ENCODE measurements at places on chromosomes 6 and 20.

GRCh38 chr6:13655700-13656099 lies 40.6 kb downstream of the NOL7 start:
- DNase-seq = no peak

- no peak for DNase-seq
These were observed 5.2 kb downstream of the PRSS35 start for GRCh38 chr6:83517500-83517899.

- no peak for DNase-seq
These were observed 44.1 kb downstream of the SAMD3 start for GRCh38 chr6:130178692-130179091.

DNA sequence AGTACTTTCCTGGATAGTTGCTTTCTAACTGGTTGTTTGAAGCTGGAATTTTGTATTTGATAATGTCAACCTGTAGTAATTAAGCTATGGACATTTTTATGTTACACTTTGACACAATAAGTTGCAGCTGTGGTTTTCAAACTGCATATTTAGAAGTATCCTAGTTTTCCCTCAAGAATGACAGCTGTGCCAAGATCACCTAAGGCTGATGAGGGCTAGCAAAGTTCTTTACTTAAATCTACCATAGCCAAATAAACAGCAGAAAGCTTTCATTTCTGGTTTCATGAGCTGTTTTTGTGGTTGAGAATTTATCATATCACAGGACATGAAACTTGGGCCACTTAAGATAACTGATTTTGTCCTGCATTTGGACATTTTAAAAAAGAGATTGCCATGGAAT lies 30.6 kb downstream of the FAM229B start:
- no peak for DNase-seq

- no peak for DNase-seq
These were observed 116.4 kb downstream of the HUS1B start for GRCh38 chr6:540490-540889.

- DNase-seq = no peak
These were observed 17.5 kb upstream of the SYNCRIP start for GRCh38 chr6:85660181-85660611.

DNA sequence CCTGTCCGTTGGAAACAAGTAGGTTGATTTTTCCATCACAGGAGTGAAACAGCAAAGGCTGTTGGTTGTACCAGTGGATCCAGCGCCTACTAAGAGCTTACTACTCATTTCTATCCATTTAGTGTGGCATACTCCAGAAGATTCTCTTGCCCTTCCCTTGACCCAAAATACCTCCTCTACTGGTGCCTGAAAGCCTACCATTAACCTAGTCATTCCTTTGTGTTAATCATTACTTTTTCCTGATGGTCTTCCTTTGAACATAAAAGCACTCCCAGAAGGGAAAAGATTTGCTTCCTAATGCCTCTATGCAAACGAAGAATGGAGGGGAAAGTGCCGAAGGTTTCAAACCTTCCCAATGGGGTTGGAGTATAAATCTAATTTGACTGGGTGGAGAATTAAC lies 123.3 kb downstream of the QRSL1 start:
- DNase-seq = no peak

DNA sequence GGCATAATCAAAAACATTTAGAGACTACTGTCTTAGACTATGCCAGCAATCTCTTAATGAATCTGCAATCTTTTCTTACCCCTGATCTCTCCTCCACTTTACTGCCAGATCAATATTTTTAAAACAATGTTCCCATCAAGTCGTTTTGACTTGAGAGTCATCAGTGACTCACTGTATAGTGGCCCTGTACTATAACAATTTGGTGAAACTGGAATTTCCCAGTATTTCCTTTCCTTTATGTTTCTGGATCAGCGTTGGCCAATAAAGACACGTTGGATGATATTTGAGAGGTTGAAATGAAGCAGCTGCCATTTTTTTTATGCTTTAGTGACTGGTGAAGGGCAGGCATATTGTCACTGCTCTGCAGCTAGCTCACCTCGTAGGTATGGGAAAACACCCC lies 10.1 kb upstream of the SMIM13 start:
- no peak for DNase-seq

DNA sequence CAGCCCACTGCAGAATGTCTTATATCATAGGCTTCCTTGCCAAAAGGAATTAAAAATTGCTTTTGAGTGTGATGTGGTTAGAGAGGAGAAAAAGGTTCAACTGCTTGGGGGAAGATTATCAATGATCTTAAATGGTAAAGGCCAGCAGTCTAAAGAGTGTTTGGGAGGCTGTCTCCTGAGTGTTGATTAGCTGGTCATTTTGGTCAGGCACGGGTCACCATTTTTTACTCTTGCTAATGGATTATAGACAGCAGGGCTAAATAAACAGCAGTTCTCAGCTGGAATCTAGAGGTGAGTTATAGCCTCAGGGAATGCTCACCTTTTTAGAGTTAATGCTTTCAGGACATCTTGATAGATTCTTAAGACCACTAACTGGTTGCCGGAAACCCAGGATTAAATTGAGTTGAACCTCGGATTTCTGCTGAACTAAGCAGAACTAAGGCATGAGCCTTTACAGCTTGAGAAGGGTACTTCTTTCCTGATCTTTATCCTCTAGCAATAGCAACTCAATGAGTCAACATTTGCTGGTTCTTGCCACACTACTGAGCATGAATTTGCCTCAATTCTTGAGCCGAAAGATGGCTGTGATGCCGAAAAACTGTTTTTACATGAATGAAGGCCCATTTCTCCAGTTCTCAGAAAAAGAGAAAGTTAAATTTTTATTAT lies 120.4 kb downstream of the LRRC1 start:
- DNase-seq = no peak

GRCh38 chr20:43844778-43845614 lies 69.7 kb upstream of the TOX2 start:
- no peak for DNase-seq

DNA sequence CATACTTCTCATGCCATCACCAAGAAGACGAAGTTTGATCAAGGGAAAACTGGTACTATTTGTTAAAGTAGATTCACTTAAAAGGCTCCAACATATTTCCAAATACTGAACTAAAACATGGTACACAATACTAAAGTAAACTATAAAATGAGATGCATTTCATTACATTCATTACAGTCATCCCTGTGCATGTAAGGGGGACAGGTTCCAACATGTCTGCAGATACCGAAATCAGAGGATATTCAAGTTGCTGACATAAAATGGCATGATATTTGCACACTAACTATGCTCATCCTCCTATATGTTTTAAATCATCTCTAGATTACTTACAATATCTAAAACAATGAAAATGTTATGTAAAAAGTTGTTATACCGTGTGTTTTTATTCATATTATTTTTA lies 893.9 kb upstream of the MANEA start:
- no peak for DNase-seq

DNA sequence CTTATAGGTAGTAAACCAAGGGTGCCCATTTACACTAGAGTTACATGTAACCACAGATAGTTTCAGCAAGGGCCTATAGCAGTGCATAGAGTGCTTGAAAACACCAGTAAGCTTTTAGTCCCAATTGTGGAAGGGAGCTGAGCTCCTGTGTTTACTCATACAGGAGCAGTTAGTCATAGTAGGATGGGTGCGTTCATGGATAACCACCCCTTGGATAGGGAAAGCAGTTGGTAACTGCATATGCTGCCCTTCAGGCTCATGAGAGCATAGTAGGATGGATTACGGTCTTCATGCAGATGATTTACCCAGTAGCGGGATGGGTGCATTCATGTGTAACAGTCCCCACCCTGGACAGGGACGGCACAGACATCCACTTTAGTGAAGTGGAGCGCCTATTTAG lies 45.1 kb downstream of the OR2B6 start:
- DNase-seq = no peak

- no peak for DNase-seq
These were observed 11.6 kb downstream of the NCOA7 start for GRCh38 chr6:125802383-125802782.

DNA sequence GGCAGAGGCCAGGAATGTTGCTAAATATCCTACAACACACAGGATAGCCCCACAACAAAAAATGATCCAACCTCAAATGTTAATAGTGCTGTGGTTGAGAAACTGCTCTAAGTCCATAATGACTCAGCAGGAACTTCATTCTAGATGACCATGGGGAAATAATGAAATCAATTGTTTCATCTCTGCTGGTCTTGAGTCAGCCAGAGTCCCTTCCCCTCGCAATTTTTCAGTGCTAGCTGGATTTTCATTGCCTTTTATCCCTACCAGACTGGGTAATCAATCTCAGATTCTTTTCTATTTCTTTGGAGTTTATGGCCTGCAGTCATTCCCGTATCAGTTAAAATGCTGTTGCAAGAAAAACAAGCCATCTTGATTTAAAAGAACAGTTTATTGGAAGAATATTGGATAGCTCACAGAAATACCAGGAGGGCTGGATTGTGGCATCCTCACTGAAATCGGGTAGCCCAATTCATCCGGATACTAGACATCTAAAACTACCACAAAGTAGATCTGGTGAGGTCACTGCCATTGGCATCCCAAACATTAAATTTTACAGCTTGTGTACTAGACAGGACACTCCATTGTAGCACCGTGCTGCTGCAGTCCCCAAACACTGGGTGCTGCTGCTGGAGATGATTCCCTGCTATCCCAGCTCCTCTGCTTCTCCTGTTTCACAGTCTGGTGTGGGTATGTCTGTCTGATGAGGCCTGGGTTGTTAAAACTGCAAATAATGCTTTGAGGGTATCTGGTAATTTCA lies 30.3 kb upstream of the POPDC3 start:
- DNase-seq = no peak

GRCh38 chr20:46970937-46971630 lies 76.4 kb downstream of the EYA2 start:
- DNase-seq = no peak

DNA sequence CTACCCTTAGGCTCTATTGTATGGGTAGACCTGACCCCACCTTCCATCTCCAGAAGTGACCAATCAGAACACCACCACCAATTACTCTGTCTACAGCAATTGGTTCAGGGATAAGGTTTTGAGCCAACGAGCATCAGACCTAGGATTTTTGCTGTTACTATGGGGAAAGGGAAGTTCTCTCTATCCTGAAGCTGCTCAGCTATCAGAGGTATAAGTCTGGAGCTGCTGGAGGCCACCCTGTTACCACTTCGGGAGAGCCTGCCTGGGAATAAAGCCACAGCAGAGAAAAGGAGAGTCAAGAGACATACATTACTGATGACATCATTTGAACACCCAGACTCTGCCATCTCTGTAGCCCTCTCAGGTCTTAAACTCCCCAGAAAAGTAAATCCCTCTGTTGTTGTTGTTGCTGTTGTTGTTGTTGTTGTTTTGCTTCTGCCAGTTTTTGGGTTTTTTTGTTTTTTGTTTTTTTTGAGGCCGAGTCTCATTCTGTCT lies 94.5 kb downstream of the PREX1 start:
- DNase-seq = no peak

GRCh38 chr6:79684876-79685275 lies 53.7 kb downstream of the SH3BGRL2 start:
- DNase-seq = no peak

GRCh38 chr20:48791014-48791413 lies 36.8 kb downstream of the PREX1 start:
- no peak for DNase-seq

GRCh38 chr6:161303628-161304340 lies 29.9 kb upstream of the AGPAT4 start:
- no peak for DNase-seq

GRCh38 chr6:42001506-42001905 lies 48.8 kb upstream of the TAF8 start:
- no peak for DNase-seq

GRCh38 chr6:130359736-130360135 lies 6.1 kb upstream of the TMEM200A start:
- no peak for DNase-seq

- DNase-seq = no peak
These were observed 2.5 kb downstream of the AKIRIN2 start for GRCh38 chr6:87699576-87699975.

GRCh38 chr6:97914912-97915311 lies 631.9 kb upstream of the MMS22L start:
- no peak for DNase-seq

DNA sequence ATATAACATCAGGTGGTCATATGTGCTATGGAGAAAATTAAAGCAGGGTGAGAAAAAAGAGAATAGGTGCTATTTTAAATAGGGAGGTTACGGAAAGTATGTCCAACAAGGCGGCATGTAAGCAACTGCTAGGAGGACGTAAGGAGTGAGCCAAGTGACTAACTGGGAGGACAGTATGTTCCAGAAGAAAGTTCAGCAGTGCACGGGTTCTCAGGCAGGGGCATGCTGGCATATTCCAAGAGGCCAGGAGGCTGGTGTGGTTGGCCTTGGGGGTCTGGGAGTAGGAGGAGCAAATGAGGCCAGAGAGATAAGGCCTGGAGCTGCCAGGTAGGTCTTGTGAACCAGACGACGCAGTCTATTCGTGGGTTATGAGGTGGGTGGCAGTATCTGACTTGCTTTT lies 112.4 kb downstream of the ARMC2 start:
- no peak for DNase-seq

DNA sequence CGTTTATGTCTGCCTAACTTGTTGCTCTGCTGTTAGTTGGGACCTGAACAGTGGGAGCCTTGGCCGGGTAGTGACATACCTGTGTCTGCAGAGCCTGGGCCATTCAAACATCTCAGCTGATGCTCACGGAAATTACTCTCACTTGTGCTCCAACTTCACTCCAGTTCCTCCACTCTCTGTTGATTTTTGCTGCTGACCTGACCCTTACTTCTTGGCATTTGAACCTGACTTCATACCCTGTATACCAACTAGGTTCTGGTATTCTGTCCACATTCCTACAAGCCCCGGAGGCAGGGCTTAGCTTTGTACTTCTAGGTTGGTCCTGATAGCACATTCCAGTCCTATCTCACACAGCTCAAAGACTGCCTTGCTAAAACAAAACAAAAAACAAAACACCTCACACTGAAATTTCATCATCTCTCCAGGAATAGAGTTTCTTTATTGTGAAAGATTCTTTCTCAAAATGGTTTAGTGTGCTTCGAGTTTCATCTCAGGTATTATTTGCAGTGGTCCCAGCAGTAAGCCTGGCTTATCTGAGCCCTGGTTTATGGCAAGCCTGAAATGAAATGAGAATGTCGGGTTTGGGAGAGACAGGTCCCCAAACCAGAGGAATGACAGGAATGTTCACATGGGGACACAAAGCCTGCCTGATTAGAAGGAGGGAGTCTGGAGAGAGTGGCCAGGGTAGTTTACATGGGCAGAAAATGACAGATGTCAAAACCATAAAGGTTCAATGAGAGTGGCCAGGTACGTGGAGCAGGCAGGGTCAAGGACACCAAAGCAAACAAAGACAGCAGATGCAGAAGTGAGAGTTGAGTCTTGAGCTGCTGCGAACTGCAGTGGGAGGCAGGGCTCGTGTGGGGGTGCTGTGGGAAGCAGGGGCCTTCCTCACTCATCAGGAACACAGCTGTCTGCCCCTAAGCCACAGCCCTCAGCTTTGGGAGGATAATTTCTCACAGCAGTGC lies 174.2 kb upstream of the HDAC2 start:
- no peak for DNase-seq

DNA sequence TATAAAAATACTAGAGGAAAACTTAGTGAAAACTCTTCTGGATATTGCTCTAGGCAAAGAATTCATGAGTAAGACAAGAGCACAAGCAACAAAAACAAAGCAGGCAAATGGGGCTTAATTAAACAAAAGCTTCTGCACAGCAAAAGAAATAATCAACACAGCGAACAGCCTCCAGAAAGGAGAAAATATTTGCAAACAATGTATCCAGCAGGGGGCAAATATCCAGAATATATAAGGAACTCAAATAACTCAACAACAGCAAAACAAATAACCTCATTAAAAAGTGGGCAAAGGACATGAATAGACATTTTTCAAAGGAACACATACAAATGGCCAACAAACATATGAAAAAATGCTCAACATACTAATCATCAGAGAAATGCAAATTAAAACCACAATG lies 17.1 kb upstream of the HECA start:
- DNase-seq = no peak

- DNase-seq = no peak
These were observed 32.4 kb upstream of the ENPP4 start for GRCh38 chr6:46097366-46097765.

Measured in amygdala (tissue), 56 donors.